ENCODE measurements at places on chromosomes 3 and 15.

DNA sequence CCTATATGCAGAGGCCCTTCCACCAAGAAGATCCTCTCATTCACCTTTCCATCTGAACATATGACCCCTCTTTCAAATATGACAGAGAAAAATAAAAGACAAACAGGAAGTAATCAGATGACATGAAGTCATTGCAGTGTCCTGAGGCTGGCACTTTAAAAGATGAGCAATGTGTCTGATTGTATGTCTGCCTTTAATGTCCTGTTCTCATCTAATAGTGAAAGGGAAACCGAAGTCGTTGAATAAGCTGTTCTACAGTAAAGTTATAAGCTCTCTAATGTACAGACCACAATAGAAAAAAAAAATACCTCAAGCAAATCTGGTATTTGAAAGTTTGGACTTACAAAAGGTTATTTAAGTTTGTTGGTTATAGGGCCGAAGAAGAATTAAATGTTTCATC lies 243.0 kb downstream of the CLSTN2 start:
- no peak for DNase-seq

DNA sequence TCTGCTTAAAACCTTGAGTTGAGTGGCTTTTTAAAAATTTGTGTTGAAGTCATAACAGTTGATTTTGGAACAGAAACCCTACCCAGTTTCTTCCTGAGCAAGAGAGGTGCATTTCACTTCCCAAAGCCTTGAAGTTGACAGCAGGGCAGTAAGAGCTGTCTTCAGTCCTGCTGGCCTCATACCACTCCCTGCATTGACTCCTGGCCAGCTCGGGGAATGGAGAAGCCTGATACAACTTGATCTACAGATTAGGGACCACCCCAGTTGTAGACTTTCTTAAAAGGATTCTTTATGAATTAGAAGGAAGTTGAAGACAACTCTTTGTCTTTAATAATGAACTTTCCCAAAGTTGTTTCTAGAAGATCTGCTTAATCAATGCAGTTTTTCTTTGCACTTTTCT lies 90.6 kb upstream of the FLNB start:
- DNase-seq = no peak

DNA sequence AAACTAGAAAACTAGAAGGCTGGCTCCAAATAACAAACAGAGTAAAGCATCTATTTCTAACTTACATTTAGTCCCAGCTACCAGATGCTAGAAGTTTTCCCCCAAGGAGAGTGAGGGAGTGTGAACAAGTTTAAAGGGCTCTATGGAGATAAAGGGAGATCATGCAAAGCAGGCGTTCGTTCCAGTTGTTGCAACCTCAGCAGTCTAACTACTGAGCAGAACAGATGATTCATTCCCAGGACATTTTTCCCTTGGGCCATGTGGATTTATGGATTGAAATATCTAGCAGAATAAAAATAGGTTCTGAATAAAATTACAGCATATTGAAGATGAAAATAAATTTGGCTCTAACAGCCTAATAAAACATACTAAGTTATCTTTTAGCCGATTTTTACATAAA lies 154.8 kb upstream of the TTC14 start:
- DNase-seq = no peak

GRCh38 chr3:182246870-182247269 lies 535.1 kb downstream of the SOX2 start:
- DNase-seq = no peak

GRCh38 chr15:64527263-64527984 lies 67.0 kb downstream of the ZNF609 start:
- DNase-seq = no peak

GRCh38 chr15:75895731-75896130 lies 7.9 kb upstream of the FBXO22 start:
- DNase-seq = no peak

DNA sequence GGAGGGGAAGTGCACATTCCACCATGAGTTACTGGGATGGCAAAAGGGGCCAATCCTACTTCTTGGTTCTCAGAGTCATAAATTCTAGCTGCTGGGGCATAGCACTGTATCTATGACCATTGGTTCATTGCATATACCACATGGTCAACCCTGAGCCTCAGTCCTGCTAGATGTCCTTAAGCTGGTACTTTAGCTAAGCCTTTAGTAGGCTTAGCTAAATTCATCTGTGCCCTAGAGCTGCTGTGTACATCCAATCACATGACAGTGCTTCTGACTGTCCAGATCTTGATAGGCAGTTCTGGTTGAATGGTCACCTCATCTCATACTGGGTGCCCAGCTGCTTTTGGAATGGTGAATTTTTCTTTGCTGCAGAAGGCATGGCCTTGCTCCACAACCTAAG lies 8.2 kb downstream of the NDUFB4 start:
- DNase-seq = no peak

GRCh38 chr15:74011610-74012009 lies 17.1 kb downstream of the PML start:
- DNase-seq = no peak

- DNase-seq = no peak
Observed at GRCh38 chr15:58740436-58740835, 9.1 kb downstream of the ADAM10 start.

DNA sequence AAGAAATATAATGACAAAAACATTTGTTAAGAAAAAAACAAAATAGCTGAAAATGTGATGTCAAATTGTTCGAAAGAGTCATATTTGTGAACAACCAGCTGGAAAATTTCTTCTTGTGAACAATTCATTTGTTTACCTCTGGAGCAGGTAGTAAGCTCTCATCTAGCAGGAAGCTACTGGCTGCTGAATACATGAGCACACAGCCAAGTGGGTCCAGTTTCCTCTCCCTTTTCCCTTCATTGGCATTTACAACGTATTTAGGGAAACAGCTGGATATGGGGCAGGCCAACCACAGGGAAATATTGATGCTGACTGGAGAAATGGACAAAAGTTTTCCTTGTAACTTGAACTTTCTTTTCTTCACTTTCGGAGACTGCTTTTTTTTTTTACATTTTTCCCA lies 1354.7 kb upstream of the EPHA6 start:
- DNase-seq = no peak

DNA sequence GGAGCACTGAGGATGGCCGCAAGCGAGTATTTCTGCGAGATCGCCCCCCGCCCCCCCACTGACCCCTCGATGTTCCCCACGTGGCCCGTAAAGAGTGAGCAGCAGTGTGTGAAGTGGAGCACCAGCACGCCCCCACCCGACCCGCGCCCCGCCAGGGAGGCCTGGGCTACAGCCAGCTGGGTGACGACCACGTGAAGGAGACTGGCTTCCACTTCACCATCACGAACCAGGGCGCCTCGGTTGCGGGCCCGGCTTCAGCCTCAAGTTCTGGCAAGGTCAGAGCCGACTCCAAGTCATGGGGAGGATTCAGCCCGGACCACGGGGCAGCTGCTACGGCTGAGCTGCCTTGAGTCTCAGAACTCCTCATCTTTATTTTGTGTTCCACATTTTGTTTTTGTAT lies 2.4 kb upstream of the RNU5B-1 start:
- no peak for DNase-seq

- no peak for DNase-seq
Observed at GRCh38 chr3:145286937-145287336, 874.0 kb downstream of the PLOD2 start.

GRCh38 chr15:75646112-75646943 lies 1.4 kb upstream of the SNX33 start:
- DNase-seq = no peak

DNA sequence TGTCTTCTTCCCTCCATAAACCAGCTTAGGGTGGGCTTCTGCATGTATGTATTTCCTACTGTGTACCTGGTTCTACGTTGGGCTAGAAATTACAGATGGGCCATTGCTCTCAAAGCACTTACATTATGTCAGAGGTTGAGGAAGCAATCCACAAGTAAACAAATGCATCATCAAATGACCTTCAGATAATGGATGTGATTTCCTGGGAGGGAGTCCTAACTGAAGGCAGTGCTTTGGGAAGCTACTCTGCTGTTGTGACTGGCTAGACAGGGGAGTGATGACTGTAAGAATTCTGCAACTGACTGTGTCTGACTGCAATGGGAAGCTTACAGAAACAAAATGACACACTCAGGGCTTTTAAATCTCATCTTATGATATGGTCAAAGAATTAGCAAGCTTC lies 71.0 kb upstream of the PRR23E start:
- no peak for DNase-seq

GRCh38 chr3:133938770-133939462 lies 43.2 kb upstream of the RAB6B start:
- no peak for DNase-seq

- DNase-seq = no peak
Observed at GRCh38 chr3:33211444-33211843, 7.2 kb downstream of the SUSD5 start.

DNA sequence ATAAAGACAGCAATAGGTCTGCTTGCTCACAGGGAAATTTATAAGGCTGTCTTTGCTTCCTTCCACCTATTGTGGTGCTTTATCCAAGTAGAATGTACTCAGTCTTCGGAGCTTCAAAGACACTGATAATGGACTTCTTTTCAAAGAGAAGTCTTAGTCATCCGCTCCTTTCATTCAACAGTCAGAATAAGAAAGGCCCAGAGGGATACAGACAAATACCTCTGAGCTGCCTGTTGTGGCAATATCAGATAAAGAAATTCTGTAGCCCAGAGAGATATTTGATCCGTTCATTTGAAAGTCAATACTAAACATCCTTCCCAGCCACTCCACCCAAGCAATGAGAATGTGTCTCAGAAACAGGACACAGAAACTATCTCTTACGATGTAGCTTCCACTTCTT lies 110.0 kb downstream of the FHIT start:
- no peak for DNase-seq

GRCh38 chr3:42014458-42014920 lies 52.6 kb upstream of the ULK4 start:
- DNase-seq = no peak

GRCh38 chr15:60681353-60681752 lies 202.4 kb upstream of the ICE2 start:
- no peak for DNase-seq

- no peak for DNase-seq
Observed at GRCh38 chr15:42876224-42876623, 44.4 kb downstream of the TTBK2 start.

- no peak for DNase-seq
Observed at GRCh38 chr15:86571873-86572272, 492.2 kb downstream of the AGBL1 start.

DNA sequence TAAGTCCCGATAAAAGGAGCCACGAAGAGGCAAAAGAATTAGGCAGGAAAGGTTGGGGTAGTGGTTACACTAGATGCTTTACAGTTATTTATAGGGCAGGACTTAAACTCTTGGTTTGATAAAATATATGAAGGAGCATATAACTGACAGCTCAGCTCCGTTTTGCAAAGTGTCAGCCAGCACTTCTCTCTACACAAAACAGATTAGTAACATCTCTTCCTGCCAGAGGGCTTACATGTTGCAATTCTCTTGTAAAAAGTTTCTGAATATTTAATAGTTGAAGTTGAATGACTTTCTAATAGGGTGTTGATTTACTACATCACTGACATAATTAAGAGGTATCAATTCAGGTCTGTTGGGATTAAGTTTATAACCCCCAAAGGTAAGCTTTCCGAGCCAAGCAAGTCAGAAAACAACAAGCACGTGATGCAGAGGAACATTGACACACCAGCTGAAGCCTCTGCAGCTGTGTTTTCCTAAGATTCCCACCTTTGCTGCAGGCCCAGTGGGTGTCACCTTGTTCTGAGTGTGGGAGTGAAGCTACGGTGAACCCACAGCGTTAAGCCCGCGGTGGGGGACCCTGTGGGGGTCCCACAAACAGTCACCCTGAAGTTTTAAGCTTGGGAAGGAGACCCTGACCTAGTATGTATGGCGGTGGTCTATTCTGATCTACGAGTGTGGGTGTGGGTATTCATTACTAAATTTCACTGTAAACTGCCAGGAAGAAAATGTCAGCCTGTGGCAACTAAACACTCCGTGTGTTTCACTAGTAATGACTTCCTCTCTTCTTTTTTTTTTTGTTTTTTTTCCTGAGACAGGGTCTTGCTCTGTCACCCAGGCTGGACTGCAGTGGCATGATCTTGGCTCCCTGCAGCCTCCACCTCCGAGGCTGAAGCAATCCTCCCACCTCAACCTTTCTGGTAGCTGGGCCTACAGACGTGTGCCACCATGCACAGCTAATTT lies 22.0 kb upstream of the ATP13A3 start:
- no peak for DNase-seq

DNA sequence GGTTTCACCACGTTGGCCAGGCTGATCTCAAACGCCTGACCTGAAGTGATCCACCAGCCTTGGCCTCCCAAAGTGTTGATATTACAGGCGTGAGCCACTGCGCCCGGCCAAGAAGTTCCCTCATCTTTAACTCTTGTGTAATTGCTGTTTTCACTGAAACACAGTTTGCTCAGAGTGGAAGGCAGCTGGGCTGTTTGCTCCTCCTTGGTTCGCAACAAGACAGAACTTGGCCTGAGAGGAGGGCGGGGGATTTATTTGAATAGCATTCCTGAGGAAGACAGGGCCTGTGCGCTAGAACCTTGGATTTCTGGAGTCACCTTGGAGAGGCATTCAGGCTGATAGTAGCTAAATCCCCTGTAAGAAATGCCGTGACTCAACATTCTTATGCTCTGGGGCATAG lies 226.7 kb upstream of the MCTP2 start:
- no peak for DNase-seq

- DNase-seq = no peak
Observed at GRCh38 chr15:45743426-45744235, 108.8 kb downstream of the SQOR start.

DNA sequence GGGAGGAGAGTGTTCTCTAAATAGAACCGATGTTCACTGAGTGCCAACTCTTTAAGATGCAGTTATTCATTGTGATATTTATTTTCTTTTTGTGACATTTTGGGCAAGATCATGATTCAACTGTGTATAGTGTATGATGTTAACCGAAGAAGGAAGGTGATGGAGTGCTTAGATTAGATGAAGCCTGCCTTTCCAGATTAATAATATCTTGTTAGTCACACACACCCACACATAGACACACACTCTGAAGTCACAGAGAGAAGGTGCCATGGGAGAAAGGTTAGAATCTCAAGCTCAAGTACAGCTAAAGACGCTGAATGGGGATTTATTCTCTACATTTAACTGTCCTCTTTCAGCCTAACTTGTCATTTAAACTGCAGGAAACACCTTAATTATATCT lies 77.0 kb downstream of the SLC9A9 start:
- DNase-seq = no peak

- DNase-seq = no peak
Observed at GRCh38 chr3:145070795-145071194, 1090.2 kb downstream of the PLOD2 start.

GRCh38 chr15:22831473-22831872 lies 7.0 kb upstream of the NIPA2 start:
- no peak for DNase-seq

All from T-helper 1 cell (primary cell).